ENCODE measurements at places on chromosomes 7 and 10.

DNA sequence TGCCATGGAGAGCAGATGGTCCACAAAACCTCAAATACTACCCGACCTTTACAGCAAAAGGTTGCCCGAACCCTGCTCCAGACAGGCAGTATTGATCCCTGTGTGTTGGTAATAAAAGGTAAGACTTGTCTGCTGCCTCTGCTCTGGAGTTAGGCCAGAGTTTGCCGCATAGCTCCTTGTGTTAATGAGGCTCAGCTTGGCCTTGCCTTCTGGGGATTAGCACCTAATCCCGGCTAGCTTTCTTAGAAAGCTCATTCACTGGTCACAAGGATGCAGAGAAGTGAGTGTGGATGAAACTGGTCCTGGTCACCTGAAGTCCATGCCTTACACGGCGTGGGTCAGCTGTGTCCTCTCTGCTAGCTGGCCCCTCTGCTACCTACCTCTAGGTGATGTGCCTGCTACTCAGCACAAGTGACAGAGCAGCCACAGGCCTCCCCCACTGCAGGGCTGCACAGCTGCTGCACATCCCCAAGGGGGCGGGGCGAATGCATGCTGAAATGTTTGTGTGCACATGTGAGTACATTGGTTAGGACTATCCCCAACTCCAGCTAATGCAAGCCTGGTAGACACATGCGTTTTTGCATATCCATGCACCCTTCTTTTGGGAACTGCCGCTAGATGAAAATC is 31.7 kb upstream of the SYPL1 start:
- no peak for DNase-seq

DNA sequence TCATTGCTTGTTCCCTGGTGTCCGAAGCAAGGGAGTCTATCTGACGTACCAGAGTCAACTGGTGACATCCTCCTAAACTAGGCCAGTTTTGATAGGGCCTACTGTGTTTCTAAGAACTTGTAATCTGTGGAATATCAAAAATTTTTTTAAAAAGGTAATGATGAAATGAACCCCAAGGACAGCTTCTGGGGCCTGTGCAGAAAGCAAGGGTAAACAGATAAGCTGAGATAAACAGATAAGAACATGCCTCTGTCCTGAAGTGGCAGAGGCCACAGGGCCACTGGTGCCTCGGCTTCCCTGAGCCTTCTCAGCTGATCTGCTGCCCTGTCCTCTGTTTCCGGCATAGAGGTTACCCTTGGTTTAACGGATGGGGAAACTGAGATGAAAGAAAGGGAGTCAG is 8.8 kb downstream of the GRK5 start:
- DNase-seq, result no peak

DNA sequence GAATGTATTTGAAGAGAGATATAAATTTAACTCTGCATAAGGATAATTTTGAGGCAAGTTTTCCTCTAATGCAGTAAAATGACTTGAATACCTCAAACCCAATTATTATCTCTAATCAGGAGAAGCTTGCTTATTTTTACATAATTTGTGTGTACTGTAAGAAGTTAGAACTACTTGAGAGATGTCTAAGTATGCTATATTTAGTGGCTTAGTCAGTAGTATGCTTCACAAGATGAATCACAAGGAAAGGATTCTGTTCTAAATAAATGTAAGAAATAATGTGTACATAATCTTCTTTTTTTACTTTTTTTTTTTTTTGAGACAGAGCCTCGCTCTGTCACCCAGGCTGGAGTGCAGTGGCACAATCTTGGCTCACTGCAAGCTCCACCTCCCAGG is 13.7 kb downstream of the PHTF2 start:
- no peak for DNase-seq

DNA sequence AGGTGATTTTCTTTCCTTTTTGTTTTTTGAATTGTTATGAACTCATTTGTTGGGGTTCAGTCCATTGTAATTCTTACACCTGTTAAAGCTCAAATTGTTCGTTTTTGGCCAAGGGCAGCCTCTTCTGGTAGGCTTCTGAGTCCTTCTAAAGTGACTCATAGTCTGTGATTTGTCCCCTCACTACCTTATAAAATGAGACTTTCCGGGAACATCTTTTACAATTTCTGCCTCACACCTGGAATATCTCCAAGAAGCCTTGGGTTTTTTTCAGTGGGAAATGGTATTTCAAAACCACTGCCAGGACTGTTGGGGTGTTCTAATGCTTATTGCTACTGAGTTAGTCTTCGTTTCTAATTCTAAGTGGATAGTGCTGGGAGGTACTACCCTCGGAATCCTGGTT is 56.7 kb downstream of the BMPR1A start:
- DNase-seq, result no peak

GRCh38 chr10:98908868-98909267 is 326.8 kb downstream of the HPSE2 start:
- DNase-seq, result no peak

GRCh38 chr10:30073045-30073766 is 13.8 kb upstream of the JCAD start:
- DNase-seq, result no peak

- no peak for DNase-seq
Observed at GRCh38 chr10:58063861-58064480, 203.7 kb downstream of the IPMK start.

DNA sequence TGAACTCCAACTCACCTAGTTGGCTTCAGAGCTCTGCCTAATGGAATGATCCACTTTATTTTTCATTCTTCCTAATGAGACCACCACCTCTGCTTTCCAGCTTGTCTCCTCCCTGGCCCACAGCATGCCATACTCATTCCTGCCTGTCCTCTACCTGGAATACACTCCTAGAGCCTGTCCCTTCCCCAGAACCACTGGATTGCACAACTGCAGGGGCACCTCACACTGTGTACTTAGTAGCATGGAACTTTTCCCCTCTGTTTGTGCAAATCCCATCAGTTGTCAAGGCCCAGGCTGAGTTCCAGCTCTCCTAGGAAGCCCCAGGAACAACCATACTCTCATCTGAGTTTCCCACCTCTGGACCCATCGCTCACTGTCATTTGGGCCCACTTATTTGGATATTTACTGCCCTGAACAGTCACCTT is 15.6 kb downstream of the ALDH18A1 start:
- DNase-seq, result no peak

GRCh38 chr7:125391921-125392320 is 462.3 kb upstream of the POT1 start:
- DNase-seq, result no peak

DNA sequence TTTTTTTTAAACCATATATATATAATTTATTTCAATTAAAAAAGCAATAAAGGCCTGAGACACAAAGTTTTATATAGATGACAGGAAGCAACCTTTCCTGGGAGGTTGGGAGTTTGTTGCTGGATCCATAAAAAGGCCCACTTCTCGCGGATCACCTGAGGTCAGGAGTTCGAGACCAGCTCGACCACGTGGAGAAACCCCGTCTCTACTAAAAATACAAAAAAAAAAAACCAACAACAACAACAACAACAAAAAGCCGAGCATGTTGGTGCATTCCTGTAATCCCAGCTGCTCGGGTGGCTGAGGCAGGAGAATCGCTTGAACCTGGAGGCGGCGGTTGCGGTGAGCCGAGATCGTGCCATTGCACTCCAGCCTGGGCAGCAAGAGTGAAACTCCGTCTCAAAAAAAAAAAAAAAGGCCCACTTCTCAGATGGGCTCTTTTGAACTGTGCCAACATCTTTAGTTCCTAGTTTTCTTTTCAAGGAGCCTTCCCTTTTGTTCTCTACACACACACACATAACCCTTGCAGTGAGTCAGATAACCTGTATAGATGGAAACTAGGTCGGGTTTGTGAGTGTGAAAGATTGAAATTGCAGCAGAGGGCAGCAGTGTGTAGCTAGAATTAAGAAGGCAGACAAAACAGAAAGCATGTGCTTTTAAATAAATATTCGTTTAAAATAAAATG is 1.2 kb upstream of the SMNDC1 start:
- DNase-seq, result peak; percentile 33

- DNase-seq, result no peak
Observed at GRCh38 chr7:46969303-46970130, 612.4 kb downstream of the TNS3 start.

DNA sequence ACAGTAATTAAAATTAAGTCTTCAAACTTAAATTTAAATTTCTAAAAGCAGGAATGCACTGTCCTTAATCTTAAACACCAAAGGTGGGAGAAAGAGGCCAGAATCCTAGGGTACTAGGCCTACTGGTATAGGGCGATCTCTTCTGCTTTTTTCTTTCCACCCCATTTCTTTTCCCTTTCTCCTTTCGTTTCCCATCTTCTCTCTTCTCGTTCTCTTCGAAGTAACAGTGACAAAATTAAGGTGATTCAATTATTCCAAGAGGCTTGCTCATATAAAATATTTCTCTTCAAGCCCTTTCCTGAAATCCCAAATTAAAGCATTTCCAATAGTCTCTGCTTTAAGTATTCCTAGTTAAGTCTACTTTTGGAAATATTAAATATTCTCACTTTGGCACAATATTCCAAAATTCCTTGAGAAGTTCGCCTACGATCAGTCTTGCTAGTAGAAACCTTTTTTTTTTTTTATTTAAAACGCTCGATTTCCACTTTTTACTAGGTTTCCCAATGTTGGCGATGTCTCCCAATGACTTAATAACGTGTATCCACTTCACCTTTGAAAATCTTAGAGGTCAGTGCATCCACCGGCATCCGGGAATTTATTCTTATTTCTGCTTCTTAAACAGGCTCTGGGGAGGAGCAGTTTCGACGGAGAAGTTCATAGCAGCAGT is 765 bp upstream of the LCOR start:
- no peak for DNase-seq

DNA sequence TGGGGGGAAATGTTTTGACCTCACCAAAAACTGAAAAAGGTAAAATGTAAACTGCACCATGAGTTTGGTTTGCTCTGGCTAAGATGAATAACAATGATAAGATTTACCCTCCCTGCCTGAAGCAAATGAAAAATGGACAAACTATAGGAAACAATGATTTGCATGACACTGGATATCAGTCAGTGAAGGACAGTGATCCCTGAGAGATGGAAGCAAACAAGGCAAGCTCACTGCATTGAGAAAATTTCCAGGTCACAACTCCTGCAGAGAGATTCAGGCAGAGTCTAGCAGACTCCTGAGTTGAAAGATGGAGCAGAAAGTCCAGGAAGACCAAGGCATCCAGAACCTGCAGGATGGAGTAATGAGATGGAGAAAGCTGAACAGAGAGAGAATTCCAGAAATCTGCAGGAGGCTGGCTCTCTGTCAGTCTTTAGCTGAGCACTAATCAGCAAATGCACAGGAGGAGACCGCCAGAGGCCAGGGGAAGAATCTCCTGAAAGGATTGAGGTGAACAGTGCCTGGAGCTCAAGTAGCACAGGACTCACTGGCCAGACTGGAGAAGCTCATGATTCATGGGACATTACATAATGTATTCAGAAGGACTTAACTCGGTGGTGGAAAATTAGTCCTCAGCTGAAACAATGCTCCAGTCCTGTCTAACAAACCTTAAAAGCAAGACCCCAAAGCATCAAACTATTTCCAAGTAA is 51.2 kb upstream of the PALS2 start:
- no peak for DNase-seq

DNA sequence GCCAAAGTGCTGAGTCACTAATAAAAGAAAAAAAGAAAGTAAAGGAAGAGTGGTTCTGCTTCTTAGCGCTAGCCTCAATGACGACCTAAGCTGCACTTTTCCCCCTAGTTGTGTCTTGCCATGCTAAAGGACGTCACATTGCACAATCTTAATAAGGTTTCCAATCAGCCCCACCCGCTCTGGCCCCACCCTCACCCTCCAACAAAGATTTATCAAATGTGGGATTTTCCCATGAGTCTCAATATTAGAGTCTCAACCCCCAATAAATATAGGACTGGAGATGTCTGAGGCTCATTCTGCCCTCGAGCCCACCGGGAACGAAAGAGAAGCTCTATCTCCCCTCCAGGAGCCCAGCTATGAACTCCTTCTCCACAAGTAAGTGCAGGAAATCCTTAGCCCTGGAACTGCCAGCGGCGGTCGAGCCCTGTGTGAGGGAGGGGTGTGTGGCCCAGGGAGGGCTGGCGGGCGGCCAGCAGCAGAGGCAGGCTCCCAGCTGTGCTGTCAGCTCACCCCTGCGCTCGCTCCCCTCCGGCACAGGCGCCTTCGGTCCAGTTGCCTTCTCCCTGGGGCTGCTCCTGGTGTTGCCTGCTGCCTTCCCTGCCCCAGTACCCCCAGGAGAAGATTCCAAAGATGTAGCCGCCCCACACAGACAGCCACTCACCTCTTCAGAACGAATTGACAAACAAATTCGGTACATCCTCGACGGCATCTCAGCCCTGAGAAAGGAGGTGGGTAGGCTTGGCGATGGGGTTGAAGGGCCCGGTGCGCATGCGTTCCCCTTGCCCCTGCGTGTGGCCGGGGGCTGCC is at the start of gene IL6:
Gene IL6, plus strand, starts transcription at position 294 of the 807 bp plus-strand sequence. Its CDS starts 63 bp downstream, at position 357.
- no peak for DNase-seq

DNA sequence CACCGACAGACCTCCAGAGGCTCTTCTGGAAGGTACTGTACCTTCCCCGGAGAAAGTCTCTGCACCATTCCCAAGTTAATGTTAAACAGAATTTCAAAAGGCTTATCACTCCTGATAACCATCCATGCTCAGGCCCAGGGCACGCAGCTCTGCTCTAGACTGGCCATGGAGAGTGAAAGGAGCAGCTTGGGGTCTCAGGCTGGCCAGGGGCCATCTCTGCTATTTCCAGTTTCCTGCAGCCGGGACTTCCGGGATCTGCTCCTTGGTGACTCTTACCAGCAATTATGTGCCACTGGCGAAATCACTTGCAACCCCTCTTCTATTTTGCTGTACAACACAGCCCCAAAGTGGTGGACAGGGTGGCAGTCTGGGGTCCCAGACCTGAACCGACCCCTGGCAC is 6.0 kb downstream of the CLDN15 start:
- no peak for DNase-seq

- no peak for DNase-seq
Observed at GRCh38 chr10:20971901-20972300, 74.8 kb upstream of the NEBL start.
